ENCODE measurements at places on chromosomes 7 and 10. TPM values are rescaled to one million over a fixed set of nuclear protein-coding genes. Genes with fewer than 3 reads are reported as not detected.

DNA sequence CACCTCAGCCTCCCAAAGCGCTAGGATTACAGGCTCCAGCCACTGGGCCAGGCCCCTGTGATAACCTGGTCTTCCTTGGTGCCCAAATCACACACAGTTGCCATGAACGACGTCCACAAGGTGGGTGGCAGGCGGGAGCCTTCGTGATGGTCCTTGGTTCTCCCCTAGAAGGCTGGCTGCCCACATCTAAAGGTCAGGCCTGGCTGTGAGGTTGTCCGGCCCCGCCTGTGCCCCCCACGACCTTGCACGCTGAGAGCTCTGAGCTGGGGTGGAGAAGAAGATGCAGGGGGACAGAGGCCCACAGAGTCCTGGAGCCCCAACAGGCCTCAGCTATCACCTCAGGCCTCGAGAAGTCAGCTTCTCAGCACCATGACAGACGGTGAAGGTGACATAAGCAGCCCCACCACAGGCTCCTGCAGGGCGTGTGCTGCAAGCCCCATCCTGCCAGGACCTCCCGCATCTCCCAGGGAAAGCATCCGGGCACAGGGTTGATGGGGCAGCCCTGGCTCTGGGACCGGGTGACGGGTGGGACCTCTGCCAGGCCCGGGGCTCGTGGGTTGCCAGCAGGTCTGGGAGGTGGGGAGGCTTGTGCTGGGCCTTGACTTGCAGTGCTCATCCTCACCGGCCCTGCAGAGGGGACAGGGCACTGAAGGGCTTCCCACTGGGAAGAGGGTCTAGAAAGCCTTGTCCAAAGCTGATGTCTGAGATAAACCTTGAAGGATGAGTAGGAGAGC lies 217.4 kb downstream of the WDR37 start:
- no peak for DNase-seq

DNA sequence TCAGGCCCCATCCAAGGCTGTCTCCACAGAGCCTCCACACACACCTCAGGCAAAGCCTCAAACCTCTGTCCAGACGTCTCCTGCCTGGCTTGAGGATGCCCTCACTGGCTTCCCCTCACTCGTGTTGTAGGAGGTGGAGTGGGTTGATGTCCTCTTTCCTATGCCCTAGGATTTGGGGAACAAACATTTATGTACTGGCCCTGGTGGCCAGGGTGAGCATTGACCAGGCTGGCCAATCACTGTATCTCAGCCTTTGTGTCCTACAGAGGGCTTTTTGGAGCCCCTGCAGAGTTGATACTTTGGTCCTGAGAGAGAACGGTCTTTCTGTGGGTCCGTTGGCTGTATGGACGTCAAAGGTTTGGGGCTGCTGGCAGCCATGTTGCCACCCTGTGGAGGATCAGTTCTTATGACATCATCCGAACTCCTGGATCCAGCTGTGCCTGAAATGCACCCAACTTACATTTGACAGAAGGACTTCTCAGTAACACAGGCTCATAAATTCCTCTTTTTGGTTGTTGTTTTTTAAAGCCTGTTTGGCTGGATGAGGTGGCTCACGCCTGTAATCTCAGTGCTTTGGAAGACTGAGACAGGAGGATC lies 2.3 kb upstream of the GRID2IP start:
- DNase-seq: no peak

Gene BMPER
- total RNA-seq: 97.3 TPM

- no peak for DNase-seq
Measured at GRCh38 chr10:48779077-48779476, 94.4 kb downstream of the WDFY4 start.

DNA sequence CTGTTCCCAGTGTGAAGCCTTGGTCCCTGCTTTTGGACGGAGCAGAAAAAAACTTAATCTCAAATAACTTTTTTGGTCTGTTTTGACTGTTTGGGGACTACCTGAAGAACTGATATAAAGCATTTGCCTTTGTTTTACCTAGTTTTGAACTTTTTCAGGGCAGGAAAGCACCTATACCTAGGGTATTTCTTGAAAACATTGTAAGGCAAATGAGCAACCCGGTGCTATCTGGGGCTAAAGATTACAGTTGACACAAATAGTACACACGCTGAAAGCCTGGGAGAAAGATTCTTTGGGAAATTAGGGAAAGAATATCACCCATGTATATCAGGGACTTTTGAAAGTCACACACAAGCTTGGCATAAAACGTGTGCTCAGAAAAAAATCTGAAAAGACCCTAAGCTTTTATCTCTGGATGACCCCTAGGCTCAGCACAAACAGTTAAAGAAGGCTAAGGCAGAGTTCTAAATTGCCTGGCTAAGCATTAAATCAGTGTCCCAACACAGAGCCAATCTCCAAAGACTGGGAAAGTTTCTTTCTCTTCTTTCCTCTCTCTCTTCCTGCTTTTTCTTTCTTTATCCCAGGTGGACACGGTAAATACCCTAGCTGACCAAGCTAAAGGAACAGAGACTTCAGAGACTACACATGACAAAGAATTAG lies 389.8 kb downstream of the SH2D4B start:
- DNase-seq: no peak

DNA sequence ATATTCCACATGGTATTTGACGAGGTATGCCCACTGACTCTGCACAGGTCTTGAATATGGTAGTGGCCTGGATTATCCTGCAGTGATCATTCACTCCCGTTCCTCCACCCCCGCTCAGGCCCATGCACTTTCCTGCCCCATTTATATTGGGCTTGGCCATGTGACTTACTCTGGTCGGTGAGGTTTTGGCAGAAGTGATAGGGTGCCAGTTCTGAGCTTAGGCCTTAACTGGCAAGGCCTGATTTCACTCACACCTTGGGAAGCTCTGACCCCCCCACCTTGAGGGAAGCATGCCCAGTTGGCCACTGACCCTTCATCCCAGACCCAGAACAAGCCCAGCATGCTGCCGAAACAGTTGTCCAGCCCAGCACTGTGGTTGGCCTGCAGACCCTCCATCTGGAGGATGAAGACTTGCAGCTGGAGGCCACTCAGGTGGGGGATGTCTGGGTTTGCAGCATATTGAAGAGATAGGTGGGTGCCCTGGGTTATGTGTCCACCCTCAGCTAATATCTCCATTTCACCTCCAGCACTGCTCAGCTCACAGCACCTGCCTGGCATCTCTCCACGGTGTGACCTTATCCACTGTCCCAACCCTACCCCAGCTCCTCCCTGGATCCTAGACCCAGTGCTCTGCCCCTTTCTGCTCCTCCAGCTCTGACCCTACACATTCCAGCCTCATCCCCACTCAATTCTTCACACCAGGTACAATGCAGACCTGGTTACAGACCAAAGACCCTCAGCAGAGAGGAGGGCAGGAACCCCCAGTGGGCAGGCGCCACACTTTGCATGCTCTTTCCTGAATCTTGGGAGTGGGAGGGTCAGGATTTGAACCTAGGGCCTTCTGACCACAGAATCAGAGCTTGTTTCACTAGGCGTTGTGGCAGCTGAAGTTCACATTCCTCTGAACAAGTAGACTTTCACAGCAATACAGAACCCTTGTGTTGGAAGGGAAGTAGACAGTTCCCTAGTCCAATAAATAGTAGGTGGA lies 138.1 kb upstream of the CHST15 start:
- no peak for DNase-seq

Gene LRRC18
- total RNA-seq: not detected

Data from GM23248 (cell line).